ENCODE measurements at places on chromosomes 3 and 15.

- DNase-seq: no peak
Measured at GRCh38 chr15:65869954-65870871, 922 bp downstream of the RAB11A start.

- no peak for DNase-seq
Measured at GRCh38 chr3:28252001-28252431, 10.6 kb downstream of the CMC1 start.

DNA sequence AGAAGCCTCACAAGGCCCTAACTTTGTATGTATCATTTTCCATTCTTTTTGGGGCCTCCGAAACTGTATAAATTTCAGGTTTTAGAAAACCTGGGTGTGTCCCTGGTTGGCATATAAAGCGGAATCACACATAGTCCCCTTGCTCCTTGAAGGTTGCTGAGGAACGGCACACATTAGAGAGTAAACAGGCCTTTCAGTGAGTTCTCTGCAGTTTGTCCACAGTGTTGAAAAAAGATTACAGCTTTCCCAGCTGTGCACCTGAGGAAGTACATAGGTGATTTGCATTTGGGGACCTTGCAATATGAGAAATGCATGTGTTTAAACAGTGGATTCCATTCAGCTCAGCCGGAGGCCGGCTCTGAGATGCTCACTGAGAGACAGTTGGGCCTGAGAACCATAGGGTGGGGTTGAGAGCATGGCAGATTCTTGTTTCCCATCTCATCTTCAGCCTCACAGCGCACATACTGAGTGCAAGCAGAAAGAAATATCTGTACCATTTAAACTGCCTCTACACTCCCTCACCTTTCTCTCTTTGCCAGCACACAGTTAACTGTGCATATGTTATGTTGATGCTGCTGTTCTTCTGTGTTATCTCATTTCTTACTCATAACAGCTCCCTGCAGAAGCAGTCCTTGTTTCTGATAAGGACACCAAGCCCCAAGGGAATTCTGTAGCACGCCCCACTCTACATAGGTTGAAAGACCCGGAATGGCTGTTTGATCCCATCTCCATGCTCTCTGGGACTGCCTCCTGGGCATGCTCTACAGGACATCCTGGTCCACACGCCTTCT lies 60.4 kb downstream of the BOC start:
- no peak for DNase-seq

DNA sequence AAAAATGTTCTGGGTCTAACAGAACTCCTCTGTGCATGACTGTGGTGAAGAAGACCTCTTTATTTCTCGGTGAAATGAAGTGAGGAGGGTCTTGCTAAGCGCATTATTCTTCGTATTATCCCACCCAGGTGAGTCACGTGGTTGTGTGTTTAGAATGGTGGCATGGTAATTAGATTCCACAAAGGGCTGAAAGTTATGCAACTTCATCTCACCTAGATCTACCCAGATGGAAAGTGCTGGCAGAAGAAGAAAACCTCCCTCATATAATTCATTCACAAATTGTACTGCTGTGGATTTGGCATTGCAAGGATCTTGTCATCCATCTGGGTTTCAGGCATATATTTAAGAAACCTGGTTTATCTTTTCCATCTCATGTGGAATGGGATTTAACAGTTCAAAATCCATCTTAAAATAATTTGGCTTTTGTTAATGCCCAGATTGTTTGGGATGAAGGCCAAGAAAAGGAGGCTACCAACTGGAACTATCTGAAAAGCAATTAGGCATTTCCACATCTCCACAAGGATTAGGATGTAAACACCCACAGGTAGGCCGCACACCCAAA lies 175.3 kb downstream of the PLCL2 start:
- no peak for DNase-seq

GRCh38 chr3:38067508-38068233 lies 28.7 kb downstream of the DLEC1 start:
- no peak for DNase-seq

- DNase-seq: no peak
Measured at GRCh38 chr3:117411971-117412370, 702.4 kb downstream of the TUSC7 start.

DNA sequence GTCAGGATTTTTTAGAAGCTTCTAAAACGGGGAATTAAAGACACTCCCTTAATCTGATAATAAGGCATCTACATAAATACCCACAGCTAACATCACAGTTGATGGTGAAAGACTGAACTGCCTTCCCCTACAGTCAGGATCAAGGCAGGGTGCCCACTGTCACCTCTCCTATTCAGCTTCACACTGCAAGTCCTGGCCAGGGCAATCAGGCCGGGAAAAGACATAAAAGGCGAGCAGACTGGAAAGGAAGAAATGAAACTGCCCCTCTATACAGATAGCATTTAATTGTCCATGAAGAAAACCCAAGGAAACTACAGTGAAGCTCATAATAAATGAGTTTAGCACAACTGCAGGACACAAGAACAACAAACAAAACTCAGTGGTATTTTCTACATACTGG lies 61.7 kb downstream of the HERC2 start:
- no peak for DNase-seq

Data from stimulated activated CD8-positive, alpha-beta memory T cell treated with anti-CD3 and anti-CD28 coated beads, Interleukin-15, amount 100 ng/mL, for 1 hour (primary cell).